Aorta (tissue), 5 donors: ENCODE measurements at places on chromosomes 2 and 18. TPM values are rescaled to one million over a fixed set of nuclear protein-coding genes. Genes with fewer than 3 reads are reported as not detected.

The ASPRV1 gene
- 3.4 TPM for total RNA-seq

The PTPRN gene
- not detected for total RNA-seq

The CAPN13 gene
- not detected for total RNA-seq

The STK39 gene
- 16.1 TPM for total RNA-seq

The CHRNA1 gene
- total RNA-seq = not detected

The LRRTM4 gene
- total RNA-seq = 2.7 TPM

The GALNT14 gene
- total RNA-seq = 1.2 TPM

The HOXD13 gene
- total RNA-seq = not detected

The PRKCE gene
- 23.8 TPM for total RNA-seq

The AKAIN1 gene
- total RNA-seq = not detected

The MBD1 gene
- total RNA-seq = 76.6 TPM

The NT5DC4 gene
- total RNA-seq = not detected

The CFAP210 gene
- not detected for total RNA-seq

The PCARE gene
- not detected for total RNA-seq
